ENCODE measurements at places on chromosomes 1 and 21. TPM values are rescaled to one million over a fixed set of nuclear protein-coding genes. Genes with fewer than 3 reads are reported as not detected.

The OXCT2 gene
- total RNA-seq: not detected

The RHD gene
- 0.18 TPM for total RNA-seq

The LRRC38 gene
- total RNA-seq: not detected

The HDAC1 gene
- 29.8 TPM for total RNA-seq

The LYPLAL1 gene
- 17.3 TPM for total RNA-seq

The BRINP2 gene
- total RNA-seq: 0.23 TPM

The CHIA gene
- total RNA-seq: 0.15 TPM

The PTPN22 gene
- total RNA-seq: 0.38 TPM

The TRPM2 gene
- total RNA-seq: 1.4 TPM

The DHX9 gene
- 32.1 TPM for total RNA-seq

The ADAMTS5 gene
- total RNA-seq: 0.48 TPM

The AGT gene
- 2,376 TPM for total RNA-seq

The FAM163A gene
- 0.05 TPM for total RNA-seq

The XCL2 gene
- not detected for total RNA-seq

The RNF186 gene
- 0.60 TPM for total RNA-seq

The OR2T11 gene
- not detected for total RNA-seq

The OR2T29 gene
- not detected for total RNA-seq

The C2CD4D gene
- total RNA-seq: not detected

The TRMT13 gene
- total RNA-seq: 4.9 TPM

The ADCY10 gene
- 5.5 TPM for total RNA-seq

The OR2L8 gene
- not detected for total RNA-seq

The SDC3 gene
- total RNA-seq: 17.1 TPM

The KRTCAP2 gene
- 75.6 TPM for total RNA-seq

The SLC16A4 gene
- total RNA-seq: 3.5 TPM

The ERICH3 gene
- total RNA-seq: 0.15 TPM

The RNU5D-1 gene
- not detected for total RNA-seq

The AQP10 gene
- total RNA-seq: not detected

The RAP1GAP gene
- total RNA-seq: 10.8 TPM

The RAB29 gene
- total RNA-seq: 20.7 TPM

The SLC44A5 gene
- total RNA-seq: 0.33 TPM

The TCHHL1 gene
- not detected for total RNA-seq

The CFAP74 gene
- total RNA-seq: 3.5 TPM

The USH2A gene
- total RNA-seq: 1.5 TPM

The PYHIN1 gene
- total RNA-seq: 0.18 TPM

The PRXL2B gene
- total RNA-seq: 9.9 TPM

The HSF2BP gene
- 0.20 TPM for total RNA-seq

The NIT1 gene
- 70.3 TPM for total RNA-seq

The DTL gene
- 0.10 TPM for total RNA-seq

The ETS2 gene
- 40.9 TPM for total RNA-seq

The IL19 gene
- not detected for total RNA-seq

The DDX59 gene
- 6.8 TPM for total RNA-seq

The DRAXIN gene
- total RNA-seq: not detected

The GPR52 gene
- 1.0 TPM for total RNA-seq

The ZNF684 gene
- 4.8 TPM for total RNA-seq

All from left lobe of liver (tissue), 2 donors.